ENCODE measurements at places on chromosomes 4 and X.

- no peak for DNase-seq
Measured at GRCh38 chr4:76993787-76994641, 44.5 kb downstream of the SEPTIN11 start.

GRCh38 chr4:5036239-5036638 is 15.0 kb upstream of the STK32B start:
- no peak for DNase-seq

DNA sequence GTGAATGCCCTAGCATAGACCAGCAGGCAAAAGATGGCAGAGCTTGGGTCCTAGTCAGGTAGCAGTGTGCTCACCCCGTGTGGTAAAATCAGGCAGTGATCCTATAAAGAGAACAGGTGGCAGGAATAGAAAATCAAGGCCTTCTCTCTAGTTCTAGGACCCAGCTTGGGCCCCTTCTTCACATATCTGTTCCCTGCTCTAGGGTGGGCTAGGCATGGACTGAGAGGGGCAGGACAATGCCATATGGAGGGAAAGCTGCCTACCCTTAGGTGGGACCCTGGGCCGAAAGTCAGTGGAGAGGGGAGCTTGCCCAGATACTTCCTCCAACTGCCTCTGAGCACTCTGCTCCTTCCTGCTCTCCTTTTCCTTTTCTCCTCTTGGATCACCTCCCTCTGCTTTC is 117.4 kb upstream of the NALF2 start:
- DNase-seq: no peak

GRCh38 chr4:336099-336892 is 1.3 kb upstream of the ZNF141 start:
- DNase-seq: peak; percentile 51

DNA sequence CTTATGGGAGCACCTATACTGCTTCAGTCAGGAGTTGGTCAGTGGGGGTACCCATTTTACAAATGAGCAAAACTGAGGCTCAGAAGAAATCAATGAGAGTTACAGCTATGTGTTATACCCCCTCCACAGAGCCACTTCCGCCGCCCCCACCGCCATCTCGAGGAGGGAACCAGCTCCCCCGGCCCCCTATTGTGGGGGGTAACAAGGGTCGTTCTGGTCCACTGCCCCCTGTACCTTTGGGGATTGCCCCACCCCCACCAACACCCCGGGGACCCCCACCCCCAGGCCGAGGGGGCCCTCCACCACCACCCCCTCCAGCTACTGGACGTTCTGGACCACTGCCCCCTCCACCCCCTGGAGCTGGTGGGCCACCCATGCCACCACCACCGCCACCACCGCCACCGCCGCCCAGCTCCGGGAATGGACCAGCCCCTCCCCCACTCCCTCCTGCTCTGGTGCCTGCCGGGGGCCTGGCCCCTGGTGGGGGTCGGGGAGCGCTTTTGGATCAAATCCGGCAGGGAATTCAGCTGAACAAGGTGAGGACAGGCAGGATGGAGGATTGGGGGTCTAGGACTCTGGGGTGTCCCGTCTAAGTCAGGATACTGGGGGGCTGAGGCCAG is 5.0 kb downstream of the WAS start:
- no peak for DNase-seq

DNA sequence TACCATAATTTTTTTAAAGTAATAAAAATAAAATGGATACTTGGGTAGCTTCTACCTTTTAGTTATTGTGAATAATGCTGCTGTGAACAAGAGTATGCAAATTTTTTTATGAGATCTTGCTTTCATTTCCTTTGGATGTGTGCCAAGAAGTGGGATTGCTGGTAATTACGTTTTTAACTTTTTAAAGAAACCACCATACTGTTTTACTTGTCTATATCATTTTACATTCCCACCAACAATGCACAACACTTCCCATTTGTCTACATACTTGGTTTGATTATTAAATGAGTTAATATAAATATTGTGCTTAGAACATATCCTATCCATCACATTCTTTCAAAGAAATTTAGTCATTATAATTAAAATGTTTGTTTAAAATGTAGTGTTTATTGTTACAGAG is 3.9 kb upstream of the SULT1B1 start:
- DNase-seq: no peak

DNA sequence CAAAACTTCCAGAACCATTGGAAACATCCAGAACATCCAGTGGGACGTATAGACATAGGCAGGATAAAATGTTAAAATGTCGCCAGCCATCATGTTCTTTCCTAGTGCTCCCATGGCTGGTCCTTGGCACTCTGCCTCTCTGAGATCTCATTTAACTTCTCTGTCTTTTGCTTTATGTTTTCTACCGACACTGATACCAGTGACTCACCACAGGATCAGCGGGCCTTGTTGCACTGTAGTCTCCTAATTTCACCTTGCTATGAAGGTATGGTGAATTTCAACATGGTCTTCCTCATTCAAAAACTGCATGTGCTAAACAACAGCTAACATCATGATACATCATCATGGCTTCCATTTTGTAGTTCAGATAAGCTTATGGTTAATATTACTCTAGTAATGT is 521.0 kb upstream of the IGFBP7 start:
- no peak for DNase-seq

- no peak for DNase-seq
Measured at GRCh38 chrX:11341274-11342201, 48.3 kb downstream of the AMELX start.

DNA sequence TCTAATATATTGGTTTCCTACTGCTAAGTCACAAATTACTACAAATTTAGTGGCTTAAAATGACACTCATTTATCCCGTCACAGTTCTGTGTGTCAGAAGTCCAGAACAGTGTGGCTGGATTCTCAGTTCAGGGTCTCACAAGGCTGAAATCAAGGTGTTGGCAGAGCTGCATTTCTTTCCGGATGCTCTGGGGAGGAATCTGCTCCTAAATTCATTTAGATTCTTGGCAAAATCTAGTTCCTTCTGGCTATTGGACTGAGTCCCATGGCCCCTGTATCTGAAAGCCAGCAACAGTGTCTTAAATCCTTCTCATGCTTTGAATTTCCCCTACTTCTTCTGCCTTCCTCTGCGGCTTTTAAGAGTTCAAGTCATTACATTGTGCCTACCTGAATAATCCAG is 103.1 kb upstream of the BMP3 start:
- no peak for DNase-seq

DNA sequence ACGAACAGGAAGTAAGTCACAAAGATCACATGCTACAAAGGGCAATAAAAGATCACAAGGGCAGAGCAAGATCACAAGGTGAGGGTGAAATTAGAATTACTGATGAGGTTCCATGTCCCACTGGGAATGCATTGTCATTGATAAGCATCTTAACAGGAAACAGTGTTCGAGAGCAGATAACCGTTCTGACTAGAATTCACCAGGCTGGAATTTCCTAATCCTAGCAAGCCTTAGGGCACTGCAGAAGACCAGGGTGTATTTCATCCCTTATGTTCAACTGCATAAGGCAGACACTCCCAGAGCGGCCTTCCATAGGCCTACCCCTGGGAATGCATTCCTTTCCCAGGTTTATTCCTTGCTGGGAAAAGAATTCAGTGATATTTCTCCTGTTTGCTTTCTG is 980.6 kb upstream of the LCORL start:
- no peak for DNase-seq

- DNase-seq: no peak
Measured at GRCh38 chr4:87363552-87363951, 27.4 kb downstream of the HSD17B11 start.

DNA sequence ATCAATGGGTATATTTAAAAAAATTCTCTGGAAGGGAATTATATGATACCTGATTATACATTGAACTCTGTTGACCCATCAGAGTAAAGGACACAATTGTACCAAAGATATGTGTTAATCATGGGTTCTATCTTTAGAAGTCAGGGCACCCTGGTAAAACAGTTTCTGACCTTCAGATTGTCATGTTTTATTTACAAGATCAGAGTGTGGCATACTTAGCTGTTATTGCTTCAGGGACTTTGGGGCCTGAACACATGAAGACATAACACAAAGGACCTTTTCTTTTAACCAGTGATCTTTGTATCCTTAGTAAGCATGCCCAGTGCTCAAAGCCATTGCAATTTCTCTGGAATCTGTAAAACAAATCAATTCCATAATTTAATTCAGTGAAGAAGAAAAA is 204.8 kb upstream of the RPS6KA3 start:
- no peak for DNase-seq

DNA sequence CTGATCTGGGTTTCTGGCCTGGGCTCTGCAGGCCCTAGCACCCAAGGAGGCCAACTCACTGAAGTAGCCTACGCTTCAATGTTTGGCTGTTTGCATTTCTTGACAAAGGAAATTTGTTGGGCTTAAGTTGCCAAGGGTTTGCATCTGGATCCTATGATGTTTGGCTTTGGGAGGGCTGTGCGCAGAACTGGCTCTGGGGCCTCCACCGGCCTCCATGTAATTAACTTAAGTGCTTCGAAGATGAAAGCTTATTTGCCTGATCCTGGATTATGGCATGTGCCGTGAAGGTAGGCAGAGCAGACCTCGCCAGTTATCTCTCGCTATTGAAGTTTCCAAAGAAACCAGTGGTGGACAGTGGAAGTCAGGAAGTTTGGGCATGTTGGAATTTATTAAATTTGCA is 124.3 kb upstream of the STX18 start:
- DNase-seq: no peak

DNA sequence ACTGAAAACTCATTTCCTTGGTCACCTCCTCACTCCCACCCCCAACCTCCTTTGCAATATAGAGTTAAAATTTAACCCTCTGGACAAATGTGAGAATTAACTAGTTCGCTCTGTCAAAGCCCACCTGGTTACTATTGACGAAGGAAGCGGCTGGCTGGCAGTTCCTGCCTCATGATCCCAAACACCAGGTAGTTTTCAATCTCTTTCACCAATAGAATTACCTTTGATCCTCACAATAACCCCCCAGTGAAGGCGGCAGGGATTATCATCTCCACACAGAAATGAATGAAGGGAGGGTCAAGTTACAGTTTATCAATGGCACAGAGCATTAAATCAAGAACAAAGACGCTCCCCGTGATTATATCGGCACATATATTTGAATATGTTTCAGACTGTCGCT is 65.7 kb upstream of the TTC29 start:
- DNase-seq: no peak

- DNase-seq: no peak
Measured at GRCh38 chrX:10085223-10085622, 71.6 kb upstream of the CLCN4 start.

DNA sequence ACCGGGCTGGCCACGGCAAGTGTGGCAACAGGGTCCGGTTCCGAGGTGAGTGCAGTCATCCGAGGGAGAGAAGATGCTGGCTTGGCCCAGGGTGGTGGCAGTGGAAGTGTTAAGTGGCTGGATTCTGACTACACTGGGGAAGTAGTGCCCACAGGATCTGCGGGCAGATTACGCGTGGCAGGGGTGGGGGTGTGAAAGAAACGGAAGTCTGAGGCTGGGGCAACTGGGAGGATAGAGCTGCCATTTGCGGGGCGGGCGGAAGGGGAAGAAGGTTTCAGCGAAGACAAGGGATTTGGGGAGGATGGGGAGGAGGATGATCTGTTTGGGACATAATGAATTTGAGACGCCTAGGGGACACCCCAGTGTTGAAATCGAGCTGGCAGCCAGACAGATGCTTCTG is 5.3 kb downstream of the RS1 start:
- no peak for DNase-seq

DNA sequence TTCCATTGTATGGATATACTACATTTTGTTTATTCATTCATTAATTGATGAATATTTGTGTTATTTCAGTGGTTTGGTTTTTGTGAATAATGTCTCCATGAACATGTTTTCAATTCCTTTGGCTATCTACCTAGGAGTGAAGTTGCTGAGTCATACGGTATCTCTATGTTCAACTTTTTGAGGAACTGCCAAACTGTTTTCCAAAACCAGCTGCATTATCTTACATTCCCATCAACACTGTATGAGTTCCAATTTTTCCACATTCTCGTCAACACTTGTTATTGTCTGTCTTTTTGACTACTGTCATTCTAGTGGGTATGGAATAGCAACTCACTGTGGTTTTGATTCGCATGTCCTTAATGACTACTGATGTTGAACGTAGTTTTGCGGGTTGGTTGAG is 388.6 kb upstream of the MAGEB2 start:
- no peak for DNase-seq

GRCh38 chr4:957581-958313 is 15.6 kb downstream of the DGKQ start:
- DNase-seq: no peak

DNA sequence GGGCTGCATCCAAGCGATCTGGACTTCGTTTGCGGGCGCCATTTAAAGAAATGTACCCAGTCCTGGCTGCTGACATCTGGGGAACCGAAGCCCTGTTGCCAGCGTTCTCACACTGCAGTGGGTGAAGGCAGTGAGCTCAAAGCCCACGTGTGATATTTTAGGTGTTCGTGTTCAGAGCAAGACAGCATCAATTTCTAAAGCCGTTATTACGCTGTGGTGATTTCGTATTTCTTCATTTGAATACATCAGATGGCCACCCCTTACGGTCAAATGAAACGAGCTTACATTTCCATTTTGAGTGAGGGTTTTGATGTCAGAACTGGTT is 376 bp upstream of the C4orf36 start:
- no peak for DNase-seq

DNA sequence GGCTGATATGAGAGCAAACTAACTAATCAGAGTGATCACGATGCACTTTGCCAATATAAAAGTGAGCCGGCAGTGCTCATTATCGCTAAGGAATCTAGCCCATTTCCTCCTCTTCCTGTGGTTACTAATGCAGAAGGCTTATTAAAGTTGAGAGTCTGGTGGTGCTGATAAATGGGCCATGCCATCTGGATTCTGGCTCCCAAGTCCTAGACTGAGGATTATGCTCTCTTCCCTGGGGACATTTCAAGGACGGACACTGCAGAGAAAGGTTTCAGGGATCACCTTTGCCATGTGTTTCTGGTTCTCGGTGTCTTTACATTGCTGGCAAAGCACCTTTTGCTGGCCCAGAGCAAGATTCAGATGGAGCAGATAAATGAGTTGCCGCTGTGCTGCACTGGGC is 85.3 kb downstream of the RTL5 start:
- DNase-seq: no peak

DNA sequence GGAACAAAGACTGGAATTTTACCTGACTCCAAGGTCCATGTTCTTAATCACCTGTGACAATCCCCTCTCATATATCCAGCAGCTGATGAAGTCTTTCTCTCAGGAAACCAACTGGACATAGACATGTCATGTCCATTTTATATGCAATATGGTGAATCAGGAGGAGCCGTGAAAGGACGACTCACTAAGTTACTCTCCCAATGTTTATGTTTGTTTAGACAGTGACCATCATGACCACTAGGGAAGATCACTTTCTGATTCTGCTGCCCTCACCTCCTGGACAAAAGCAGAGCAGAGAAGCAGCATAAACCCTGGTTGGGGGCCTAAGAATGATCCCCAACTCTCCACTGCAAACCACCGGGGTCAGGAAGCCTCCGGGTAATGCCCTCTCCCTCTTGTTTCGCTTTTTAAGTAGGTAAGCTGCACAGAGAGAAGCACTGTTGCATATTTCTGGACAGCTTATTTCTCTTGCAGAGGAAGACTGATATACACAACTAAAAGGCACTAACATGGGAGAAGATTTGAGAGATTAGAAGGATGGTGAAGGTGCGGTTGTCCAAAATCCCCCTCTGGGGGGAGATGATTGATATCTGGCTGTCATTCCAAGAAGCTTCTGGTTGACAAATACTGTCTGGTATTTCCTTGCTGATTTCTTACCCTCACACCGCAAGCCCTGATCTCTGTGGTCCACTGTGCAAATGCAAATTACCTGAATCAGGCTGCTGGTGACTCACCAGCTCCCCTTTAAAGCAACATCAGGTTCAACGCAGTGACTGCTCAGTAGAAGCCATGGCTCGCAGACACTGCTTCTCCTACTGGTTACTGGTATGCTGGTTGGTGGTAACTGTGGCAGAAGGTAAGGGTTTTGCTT is at the start of gene ODAPH:
ODAPH (plus strand) TSS at position 773 of the 871 bp plus-strand sequence; CDS start at position 790, 17 bp downstream.
- DNase-seq: peak; percentile 17

All from NCI-H146 (cell line).